ENCODE measurements at places on chromosomes 4 and X. TPM values are rescaled to one million over a fixed set of nuclear protein-coding genes. Genes with fewer than 3 reads are reported as not detected.

Gene LRPAP1
- total RNA-seq = 64.6 TPM

Gene CNKSR2
- not detected for total RNA-seq

Gene PASD1
- total RNA-seq = not detected

Gene CTAG2
- not detected for total RNA-seq

Gene ZCCHC12
- total RNA-seq = not detected

Gene NEXMIF
- 0.08 TPM for total RNA-seq

Gene NIPAL1
- total RNA-seq = 44.2 TPM

Gene ART3
- total RNA-seq = not detected

Gene GATA1
- total RNA-seq = not detected

Gene MAOB
- total RNA-seq = 5.5 TPM

Gene CT45A5
- total RNA-seq = not detected

Gene GABRQ
- total RNA-seq = 0.72 TPM

Gene ENPEP
- total RNA-seq = 0.40 TPM

Gene NPY1R
- total RNA-seq = 0.16 TPM

Gene OR13H1
- total RNA-seq = not detected

Gene MID2
- total RNA-seq = 17.8 TPM

Gene FATE1
- total RNA-seq = not detected

Gene MAGED4
- total RNA-seq = 1.4 TPM

Gene SOD3
- 3.4 TPM for total RNA-seq

Gene NLGN3
- 0.08 TPM for total RNA-seq

Gene CHRDL1
- 1.7 TPM for total RNA-seq

Gene CNGA1
- 7.2 TPM for total RNA-seq

Gene KIAA1210
- total RNA-seq = not detected

Gene LEF1
- 10.0 TPM for total RNA-seq

Gene MID1
- 18.3 TPM for total RNA-seq

Gene CAPN6
- total RNA-seq = 21.4 TPM

Gene NUDT10
- not detected for total RNA-seq

Gene TBC1D19
- total RNA-seq = 2.7 TPM

Gene SLC9A6
- total RNA-seq = 10.5 TPM

Gene CCDC160
- total RNA-seq = 0.20 TPM

Gene NPY2R
- total RNA-seq = not detected

Gene CLDN34
- total RNA-seq = 0.20 TPM

Gene SLC16A2
- total RNA-seq = 2.6 TPM

Gene HEPH
- 2.9 TPM for total RNA-seq

Gene DCAF4L1
- 0.08 TPM for total RNA-seq

Gene CFP
- 0.48 TPM for total RNA-seq

Gene IL1RAPL2
- total RNA-seq = not detected

Gene RAB40A
- total RNA-seq = 0.16 TPM

Gene PPP1R2C
- not detected for total RNA-seq

Gene FAM47E
- 0.20 TPM for total RNA-seq

Gene PDK3
- total RNA-seq = 6.8 TPM

Gene USP27X
- total RNA-seq = 1.2 TPM

Gene CORIN
- 0.88 TPM for total RNA-seq

Data from esophagus mucosa (tissue), 1 donor.